ENCODE measurements at places on chromosomes 5 and 9.

- DNase-seq: no peak
Measured at GRCh38 chr5:13250464-13251291, 693.8 kb downstream of the DNAH5 start.

GRCh38 chr9:17088566-17088965 lies 46.3 kb upstream of the CNTLN start:
- DNase-seq: no peak

- no peak for DNase-seq
Measured at GRCh38 chr5:176413255-176413565, 3.1 kb downstream of the CLTB start.

GRCh38 chr9:19619221-19619620 lies 169.6 kb downstream of the SLC24A2 start:
- no peak for DNase-seq

- DNase-seq: no peak
Measured at GRCh38 chr5:53871775-53872174, 311.3 kb downstream of the NDUFS4 start.

GRCh38 chr9:120877276-120878034 lies 467 bp upstream of the PHF19 start:
- peak; percentile 64 for DNase-seq

DNA sequence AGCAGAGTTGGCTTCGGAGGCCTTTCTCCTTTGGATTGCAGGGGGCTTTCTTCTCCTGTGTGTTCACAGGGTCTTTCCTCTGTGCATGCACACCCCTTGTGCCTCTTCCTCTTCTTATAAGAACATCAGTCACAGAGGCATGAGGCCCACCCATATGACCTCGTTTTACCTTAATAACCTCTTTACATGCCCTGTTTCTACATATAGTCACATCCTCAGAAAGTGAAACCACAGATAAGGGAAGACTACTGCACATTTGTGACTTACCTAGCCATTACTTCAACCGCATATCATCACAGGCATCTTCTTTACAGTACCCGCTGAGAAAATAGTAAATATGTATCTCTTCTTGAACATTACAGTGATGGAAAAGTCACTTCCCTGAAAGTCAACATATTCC lies 204.9 kb upstream of the TARS1 start:
- DNase-seq: no peak

GRCh38 chr9:129435988-129436717 lies 184.7 kb downstream of the C9orf50 start:
- no peak for DNase-seq

Measured in ureter (tissue), 1 donor.